ENCODE measurements at places on chromosomes 12 and 14.

DNA sequence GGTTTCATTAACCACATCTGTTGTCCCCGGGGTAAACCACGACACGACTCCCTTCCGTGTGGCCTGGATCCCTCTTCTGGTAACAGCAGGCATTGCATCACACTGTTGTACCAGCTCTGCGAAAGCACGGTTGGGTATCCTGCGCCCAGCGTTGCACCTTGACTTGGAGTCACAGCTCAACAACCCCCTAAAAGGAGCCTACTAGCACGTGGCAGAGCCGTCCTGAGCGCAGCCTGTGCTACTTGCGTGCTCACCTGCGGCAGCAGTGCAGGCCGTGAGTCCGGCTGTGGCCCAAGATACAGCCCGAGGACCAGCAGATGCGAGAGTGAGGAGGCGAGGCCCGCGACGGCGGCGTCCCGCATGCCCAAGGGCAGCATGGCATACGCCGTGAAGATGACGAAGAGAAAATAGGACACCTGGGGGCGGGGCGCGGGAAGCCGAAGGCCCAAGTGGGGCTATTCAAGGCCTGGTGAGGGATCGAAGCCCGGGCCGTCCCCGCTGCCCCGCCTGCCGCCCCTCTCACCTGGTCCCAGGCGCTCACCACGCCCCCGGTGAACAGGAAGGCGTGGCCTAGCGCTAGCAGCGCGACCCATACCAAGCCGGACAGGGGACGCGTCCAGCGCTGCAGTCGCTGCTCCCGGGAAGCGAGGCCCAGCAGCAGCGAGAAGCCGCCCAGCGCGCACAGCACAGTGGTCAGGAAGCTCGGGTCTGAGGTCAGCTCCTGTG, 2.4 kb downstream of the ADCY4 start:
- DNase-seq = peak; percentile 92

- no peak for DNase-seq
Measured at GRCh38 chr14:95547272-95547625, 12.4 kb downstream of the GLRX5 start.

DNA sequence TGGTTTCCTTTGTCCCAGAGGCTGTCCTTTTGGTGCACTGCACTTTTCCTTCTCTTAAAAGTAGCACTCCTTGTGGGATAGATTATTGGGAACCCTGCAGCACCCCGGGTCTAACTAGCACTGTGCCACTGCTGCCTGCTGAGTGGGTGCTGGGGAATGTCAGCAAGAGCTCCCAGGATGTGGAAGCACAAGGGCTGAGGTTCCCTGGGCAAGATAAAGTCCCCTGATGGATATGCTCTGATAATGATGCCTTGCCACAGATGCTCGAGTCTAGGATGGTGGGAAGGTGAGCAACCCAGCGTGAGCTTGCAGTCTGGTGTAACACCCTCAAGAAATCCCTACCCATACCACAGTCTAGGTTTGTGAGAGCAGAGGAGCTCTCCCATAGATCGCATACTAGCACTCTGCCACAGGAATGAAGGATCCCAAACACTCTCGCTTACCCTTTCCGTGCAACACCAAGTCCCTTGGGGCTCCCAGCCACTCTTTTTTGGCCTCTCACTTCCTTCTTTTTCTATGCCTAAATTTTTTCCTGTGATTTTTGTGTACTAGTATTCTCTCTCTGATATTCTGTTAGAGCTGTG, 32.6 kb downstream of the USP15 start:
- DNase-seq = no peak

- no peak for DNase-seq
Measured at GRCh38 chr12:46365951-46366379, 6.6 kb downstream of the SLC38A2 start.

DNA sequence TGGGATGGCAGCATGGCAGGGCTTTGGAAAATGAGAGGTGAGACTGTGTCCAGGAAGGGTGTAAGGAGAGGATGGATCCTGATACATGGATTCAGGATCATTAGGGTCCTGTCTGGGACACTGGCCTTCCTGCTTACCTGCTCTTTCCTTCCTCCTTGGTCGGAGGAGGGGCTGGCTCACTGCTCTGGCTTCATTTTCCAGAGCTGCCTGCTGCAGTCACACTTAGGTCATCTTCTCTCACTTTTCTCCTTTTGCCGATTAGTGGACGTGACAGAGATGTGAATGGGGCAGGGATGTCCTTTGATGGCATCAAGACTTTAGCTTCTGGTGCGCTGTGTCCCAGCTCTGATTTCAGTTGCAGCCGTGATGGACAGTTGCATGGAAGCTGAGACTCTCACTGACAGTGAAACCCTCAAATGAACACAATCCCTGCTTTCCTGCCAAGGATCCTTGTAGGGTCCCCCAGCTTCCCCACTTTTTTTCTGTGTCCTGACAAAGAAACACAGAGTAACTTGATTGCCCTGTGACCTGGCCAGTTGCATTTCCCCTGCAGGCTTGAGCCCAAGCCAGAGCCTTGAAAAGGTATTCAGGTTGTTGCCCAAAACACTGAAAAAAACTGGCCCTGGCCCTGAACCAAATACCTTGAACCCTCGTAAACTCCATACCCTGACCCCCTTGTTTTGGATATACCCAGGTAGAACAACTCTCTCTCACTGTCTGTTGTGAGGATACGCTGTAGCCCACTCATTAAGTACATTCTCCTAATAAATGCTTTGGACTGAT, 756 bp upstream of the CIDEB start:
- no peak for DNase-seq

GRCh38 chr14:34858765-34859164, 16.4 kb downstream of the BAZ1A start:
- DNase-seq = no peak

GRCh38 chr12:74896186-74896585, 313.5 kb downstream of the KCNC2 start:
- DNase-seq = no peak

DNA sequence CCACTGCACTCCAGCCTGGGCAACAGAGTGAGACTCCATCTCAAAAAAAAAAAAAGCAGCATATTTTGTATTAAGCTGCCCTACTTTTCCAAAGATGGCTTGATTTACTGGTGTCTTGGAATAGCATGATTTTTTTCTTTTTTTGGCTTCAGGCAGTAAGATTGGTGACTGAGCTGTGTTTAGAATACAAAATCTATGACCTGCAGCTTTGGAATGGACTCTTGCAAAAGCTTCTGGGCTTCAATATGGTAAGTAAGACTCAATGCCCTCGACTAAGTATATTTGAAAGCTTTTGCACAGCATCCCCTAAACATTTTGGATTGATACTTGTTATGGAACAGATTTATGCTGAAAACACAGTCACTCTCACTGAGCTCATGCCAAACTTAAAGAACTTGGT, 87.8 kb downstream of the KNTC1 start:
- DNase-seq = no peak
